ENCODE measurements at places on chromosomes 2 and 18. TPM values are rescaled to one million over a fixed set of nuclear protein-coding genes. Genes with fewer than 3 reads are reported as not detected.

Gene THSD7B
- 0.32 TPM for polyA plus RNA-seq

Gene PAX3
- not detected for polyA plus RNA-seq

Gene MFSD2B
- polyA plus RNA-seq = 0.51 TPM

Gene GPR75
- 0.20 TPM for polyA plus RNA-seq

Gene SOWAHC
- polyA plus RNA-seq = 1.6 TPM

Gene RAB12
- 0.90 TPM for polyA plus RNA-seq

Gene TLK1
- polyA plus RNA-seq = 71.3 TPM

Gene GPR39
- polyA plus RNA-seq = not detected

DNA sequence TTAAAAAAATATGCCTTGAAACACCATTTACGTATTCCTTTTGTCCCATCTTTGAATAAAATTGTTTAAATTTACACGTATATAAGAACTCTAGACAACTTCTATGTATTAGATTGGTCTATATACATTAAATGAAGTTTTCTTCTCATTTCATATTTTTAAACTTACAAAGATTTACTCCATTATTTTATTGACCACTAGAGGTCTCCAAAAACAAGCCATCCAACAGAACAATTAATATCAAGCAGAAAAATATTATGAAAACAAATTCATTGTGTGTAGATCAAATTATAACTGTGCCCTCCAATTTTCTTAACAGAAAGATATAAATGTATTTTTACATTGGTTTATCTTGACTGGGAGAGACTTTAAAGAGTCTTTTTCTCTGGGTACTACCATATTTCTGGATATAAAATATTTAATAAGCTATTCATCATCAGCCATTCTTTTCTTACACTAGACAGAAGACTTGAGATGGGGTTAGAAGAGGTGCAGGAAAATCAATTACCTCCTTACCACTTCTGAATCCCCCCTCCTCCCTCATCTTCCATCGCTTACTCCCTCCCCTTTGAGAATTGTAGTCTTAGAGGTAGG is 66.5 kb downstream of the DPP4 start:
- H3K4me3 ChIP-seq = no peak overlapping the region
- no peak overlapping the region for H3K27ac ChIP-seq
- H3K27me3 ChIP-seq = no peaks in the 10 kb centered on the region
- no peak for DNase-seq

GRCh38 chr2:205681401-205682238 is 681 bp upstream of the NRP2 start:
- no peak for DNase-seq
- peaks cover 13% of the 10 kb centered on the region for H3K4me1 ChIP-seq
- peaks cover 20% of the 10 kb centered on the region for H3K27me3 ChIP-seq

DNA sequence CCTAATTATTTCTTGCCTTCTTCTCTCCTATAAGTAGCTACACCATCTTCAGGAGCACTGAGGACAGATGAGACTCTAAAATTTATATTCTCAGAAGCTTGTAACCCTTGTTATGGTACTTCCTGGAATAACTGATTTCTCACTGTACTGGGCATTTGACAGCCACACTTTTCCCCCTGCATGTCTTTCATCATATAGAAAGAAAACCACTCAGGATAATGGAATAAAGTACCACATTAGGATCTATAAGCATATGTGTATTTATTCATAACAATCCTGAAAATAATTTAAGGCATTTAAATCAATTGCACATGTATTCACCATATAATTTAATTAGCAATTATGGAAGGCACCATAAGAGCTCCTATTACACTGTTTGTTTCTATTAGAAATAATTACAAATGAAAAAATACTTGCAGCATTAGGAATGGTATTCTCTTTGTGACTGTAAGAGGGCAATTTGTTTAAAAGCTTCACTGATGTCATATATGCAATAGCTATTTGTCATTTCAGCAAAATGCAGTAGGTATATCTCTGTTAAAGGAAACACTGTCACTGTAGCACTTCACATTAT is 216.9 kb upstream of the FSHR start:
- no peaks in the 10 kb centered on the region for H3K27me3 ChIP-seq
- no peaks in the 10 kb centered on the region for H3K36me3 ChIP-seq
- no peaks in the 10 kb centered on the region for H3K4me1 ChIP-seq
- no peak for DNase-seq
- no peak overlapping the region for H3K27ac ChIP-seq

GRCh38 chr2:230866756-230867523 is 2.2 kb downstream of the ITM2C start:
- H3K27me3 ChIP-seq = no peaks in the 10 kb centered on the region
- no peak overlapping the region for H3K27ac ChIP-seq
- peak overlapping the region; percentile 97 for H3K4me3 ChIP-seq
- peaks cover 38% of the 10 kb centered on the region for H3K4me1 ChIP-seq

- H3K4me3 ChIP-seq = no peak overlapping the region
- DNase-seq = no peak
- H3K4me1 ChIP-seq = no peaks in the 10 kb centered on the region
Observed at GRCh38 chr2:239903803-239904202, 121.3 kb downstream of the NDUFA10 start.

DNA sequence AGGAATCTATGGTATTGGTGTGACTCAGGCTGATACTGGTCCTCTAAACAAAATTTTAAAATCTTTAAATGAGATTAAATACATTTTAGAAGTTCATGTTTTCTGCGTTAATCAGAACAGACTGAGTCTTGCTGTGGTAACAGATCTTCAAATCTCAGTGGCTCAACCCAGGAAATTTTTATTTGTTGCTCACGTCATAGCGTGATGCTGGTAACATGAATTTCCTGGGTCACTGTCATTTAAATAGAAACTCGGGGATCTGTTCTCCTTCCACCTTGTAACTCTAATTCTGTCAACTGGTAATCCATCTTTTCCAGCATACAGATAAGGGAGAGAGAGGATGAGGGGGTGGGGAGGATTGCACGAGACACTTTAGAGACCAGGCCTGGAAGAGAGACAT is 90.0 kb downstream of the CDC42EP3 start:
- no peak overlapping the region for H3K4me3 ChIP-seq
- no peak overlapping the region for H3K27ac ChIP-seq
- peaks cover 15% of the 10 kb centered on the region for H3K4me1 ChIP-seq
- no peaks in the 10 kb centered on the region for H3K36me3 ChIP-seq

GRCh38 chr2:218698885-218699284 is 11.8 kb upstream of the TTLL4 start:
- no peaks in the 10 kb centered on the region for H3K4me1 ChIP-seq
- peaks cover 2% of the 10 kb centered on the region for H3K36me3 ChIP-seq
- no peak overlapping the region for H3K4me3 ChIP-seq
- DNase-seq = no peak
- no peak overlapping the region for H3K27ac ChIP-seq
- H3K27me3 ChIP-seq = no peaks in the 10 kb centered on the region

DNA sequence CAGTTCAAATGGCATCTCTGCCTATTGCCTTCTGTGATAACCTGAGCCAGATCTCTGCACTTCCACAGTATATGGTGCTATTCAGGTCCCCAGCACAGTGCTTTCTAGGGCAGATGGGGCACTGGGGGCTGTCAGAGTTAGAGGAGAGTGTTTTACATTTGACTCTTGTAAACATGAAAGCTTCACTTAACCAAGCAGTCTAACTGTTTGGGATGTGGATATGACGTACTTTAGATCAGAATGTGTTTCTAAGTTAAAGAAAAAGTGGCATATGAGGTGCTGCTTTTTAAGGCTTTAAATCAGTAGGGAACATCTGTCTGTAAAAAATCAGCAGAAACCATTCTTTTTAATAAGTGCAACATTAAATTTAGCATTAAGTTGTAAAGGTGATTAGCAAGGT is 75.7 kb downstream of the MYO1B start:
- no peak overlapping the region for H3K4me3 ChIP-seq
- no peaks in the 10 kb centered on the region for H3K36me3 ChIP-seq
- H3K4me1 ChIP-seq = peaks cover 4% of the 10 kb centered on the region

DNA sequence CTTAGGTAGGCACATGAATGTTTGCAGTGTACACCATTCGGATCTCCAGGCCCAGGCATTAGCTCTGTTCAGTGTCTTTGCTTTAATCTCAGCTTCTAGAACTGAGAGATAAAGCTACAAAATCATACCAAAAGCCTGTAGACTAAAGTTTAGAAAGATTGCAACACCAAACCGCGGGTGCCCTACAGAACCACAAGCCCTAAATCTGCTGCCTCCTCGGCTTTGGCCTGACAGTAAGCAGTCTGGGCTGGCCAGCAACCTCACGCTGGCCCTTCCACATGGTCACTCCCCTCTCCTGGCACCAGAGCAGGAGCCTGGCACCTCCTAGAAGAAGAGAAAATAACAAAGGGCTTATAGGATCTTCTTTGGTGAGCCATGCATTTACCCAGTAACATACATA is 8.9 kb upstream of the OSR1 start:
- H3K27ac ChIP-seq = no peak overlapping the region
- no peaks in the 10 kb centered on the region for H3K4me1 ChIP-seq
- H3K27me3 ChIP-seq = peaks cover 7% of the 10 kb centered on the region

GRCh38 chr18:12960853-12961397 is 13.1 kb downstream of the SEH1L start:
- H3K27me3 ChIP-seq = no peaks in the 10 kb centered on the region
- H3K36me3 ChIP-seq = peaks cover 1% of the 10 kb centered on the region
- no peak overlapping the region for H3K27ac ChIP-seq
- DNase-seq = no peak
- no peaks in the 10 kb centered on the region for H3K4me1 ChIP-seq
- no peak overlapping the region for H3K4me3 ChIP-seq

DNA sequence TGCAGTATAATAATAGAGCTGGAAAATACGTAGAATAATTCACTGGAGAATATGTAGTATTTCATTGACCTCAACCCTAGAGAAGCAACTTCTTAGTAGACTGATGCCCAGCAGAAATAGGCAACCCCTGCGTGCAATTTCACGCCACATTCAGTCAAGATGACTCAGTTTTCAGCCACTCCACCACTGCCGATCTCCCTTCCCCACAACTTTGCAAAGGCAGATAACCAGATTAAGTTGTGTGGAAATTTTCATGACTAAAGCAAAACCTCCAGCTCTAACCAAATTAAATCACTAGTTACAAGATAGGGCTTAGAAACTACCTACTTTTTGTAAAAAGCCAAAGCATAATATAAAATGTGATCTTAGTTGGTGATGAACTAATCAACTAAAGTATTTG is 63.3 kb upstream of the STK17B start:
- peaks cover 18% of the 10 kb centered on the region for H3K4me1 ChIP-seq
- H3K4me3 ChIP-seq = no peak overlapping the region
- peak; percentile 47 for DNase-seq
- H3K27ac ChIP-seq = peak overlapping the region; percentile 53
- peaks cover 5% of the 10 kb centered on the region for H3K36me3 ChIP-seq

DNA sequence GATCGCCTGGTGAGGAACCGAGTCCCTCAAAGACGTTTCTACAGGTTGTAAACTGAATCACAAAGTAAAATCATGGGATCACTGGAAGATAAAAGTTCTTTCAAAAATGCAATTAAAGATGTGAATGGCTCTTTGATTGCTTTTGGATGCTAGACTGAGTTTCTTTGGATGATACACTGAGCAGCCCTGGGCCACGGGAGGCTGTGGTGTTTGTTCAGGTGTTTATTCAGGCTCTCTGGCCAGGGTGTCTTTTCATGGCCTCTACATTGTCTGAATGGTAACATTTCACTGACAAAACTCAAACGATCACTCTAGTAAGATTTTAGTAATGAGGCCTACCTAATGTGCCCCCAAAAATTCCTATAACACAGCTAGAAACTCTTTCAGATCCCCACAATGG is 48.4 kb upstream of the SPATS2L start:
- H3K27ac ChIP-seq = no peak overlapping the region
- H3K27me3 ChIP-seq = 0 out of 2 replicates have a peak, but pooled peaks cover 2% of the 10 kb centered on the region
- DNase-seq = no peak
- H3K4me3 ChIP-seq = no peak overlapping the region
- no peaks in the 10 kb centered on the region for H3K4me1 ChIP-seq

DNA sequence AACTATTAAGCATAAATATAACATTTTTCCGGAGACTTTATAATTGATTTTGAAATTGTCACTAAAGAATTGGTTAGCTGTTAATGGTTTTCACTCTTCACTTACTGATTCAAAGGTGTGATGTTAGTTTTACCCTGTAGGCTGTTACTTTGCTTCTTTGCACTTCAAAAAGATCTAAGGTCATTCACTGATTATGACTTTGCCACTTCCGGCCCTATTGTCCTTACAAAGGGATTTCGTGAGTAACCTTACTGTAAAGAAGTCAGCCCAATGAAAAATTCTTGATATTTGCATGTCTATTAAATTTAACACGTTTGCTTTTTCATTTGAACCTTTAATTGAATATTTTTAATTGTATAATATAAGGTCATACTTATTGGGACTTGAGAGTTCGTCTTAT is 61.4 kb downstream of the GREB1L start:
- H3K4me3 ChIP-seq = no peak overlapping the region
- no peaks in the 10 kb centered on the region for H3K36me3 ChIP-seq
- peaks cover 4% of the 10 kb centered on the region for H3K4me1 ChIP-seq
- no peaks in the 10 kb centered on the region for H3K27me3 ChIP-seq
- DNase-seq = no peak

DNA sequence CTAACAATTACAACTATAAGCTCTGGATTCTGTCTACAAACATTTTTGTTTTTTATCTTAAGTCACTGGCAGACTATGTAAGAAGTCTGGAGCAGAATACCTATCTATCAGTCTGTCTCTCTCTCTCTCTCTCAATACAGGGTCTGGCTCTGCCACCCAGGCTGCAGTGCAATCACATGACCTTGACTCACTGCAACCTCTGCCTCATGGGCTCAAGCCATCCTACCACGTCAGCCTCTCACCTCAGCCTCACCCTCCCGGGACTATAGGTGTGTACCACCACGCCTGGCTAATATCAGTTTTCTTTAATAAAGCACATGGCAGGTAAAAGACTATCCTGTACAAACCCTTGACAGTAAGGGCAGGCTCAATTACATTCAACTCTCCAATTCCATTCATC is 96.9 kb downstream of the OSBPL1A start:
- no peaks in the 10 kb centered on the region for H3K36me3 ChIP-seq
- no peak overlapping the region for H3K27ac ChIP-seq
- no peaks in the 10 kb centered on the region for H3K27me3 ChIP-seq
- no peaks in the 10 kb centered on the region for H3K4me1 ChIP-seq
- no peak overlapping the region for H3K4me3 ChIP-seq
- DNase-seq = no peak

Data from GM12878 (cell line).